ENCODE measurements at places on chromosomes 1 and 21.

DNA sequence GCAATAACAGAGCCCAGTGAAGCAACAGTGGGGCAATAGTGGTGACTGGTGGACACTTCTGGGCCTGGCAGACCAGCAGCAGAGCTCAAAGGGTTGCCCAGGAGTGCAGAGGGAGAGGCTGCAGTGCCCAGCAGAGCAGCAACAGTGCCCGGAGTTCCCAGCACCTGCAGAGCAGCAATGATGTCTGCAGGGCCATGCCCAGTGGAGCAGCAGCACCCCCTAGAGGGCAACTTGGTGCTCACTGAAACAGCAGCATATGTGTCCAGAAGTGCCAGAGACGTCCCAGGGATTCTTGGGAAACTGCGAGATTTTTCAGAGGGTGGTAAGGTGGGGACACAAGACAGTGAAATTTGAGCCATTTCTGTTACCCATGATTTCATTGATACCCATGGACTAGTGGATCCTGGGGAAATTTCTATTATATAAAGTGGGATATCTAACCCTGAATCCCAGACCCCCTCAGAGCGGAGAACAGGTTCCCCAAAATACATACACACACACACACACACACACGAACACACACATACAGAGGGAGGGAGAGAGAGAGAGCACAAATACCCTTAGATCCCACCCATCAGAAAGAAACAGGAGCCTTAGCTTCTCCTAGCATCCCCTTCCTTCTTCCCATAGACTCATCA, 156.9 kb upstream of the GJB5 start:
- peak; percentile 66 for DNase-seq

DNA sequence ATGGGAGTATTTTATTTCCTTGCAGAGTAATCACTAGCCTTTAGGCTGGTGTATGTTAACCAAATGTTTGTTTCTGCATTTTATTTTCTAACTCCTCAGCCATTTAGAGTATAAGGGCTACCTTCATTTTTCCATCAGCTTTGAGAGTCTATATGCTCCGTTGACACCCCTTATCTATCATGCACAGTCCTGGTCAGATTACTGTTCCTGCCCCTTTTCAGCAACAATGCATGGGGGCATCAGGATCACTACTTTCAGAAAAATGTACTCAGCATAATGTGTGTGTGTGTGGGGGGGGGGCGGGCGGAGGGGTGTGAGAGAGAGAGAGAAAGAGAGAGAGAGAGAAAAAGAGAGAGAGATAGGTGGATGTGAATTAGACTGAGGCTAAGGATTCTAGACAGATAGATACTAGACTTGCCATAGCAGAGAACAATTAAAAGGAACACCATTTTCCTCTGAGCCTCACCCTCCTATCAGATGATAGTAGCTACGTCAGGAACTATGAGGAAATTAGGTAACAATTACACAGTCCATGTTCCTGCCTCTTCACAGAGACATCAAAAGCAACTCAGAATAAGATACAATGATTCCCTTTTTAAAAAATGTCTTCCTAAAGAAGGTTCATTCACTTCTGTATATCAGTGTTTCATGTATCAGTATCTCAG, 40.8 kb downstream of the FCER1A start:
- DNase-seq: no peak

DNA sequence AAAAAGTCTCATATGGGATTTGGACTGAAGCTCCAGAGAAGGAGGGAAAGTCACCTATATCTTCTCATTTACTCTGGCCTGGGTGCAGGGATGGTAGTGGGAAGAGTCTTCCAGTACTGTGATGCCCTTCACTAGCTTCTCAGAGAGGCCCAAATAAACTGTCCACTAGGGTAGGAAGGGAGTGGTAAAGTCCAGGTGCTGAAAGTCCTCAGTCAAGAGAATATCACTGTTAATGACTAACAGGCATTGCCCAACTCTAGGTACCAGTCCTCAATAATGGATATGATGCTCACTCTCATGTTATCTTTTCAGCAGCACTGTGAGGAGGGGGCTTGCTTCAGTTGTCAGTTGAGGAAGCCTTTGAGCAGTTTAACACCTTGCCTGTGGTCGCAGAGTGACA, 64.0 kb downstream of the LHX8 start:
- DNase-seq: no peak

DNA sequence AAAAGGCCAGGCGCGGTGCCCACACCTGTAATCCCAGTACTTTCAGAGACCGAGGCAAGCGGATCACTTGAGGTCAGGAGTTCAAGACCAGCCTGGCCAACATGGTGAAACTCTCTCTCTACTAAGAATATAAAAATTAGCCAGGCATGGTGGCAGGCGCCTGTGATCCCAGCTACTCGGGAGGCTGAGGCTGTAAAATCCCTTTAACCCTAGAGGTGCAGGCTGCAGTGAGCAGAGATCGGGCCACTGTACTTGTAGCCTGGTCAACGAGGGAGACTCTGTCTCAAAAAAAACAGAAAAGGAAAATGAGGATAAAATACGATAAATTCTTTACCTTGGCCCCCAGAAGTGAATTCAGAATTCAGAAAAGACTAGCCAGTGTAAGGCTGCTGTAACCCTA, 1.6 kb downstream of the TMEM50B start:
- no peak for DNase-seq

- DNase-seq: no peak
Measured at GRCh38 chr1:60088620-60089155, 15.1 kb upstream of the C1orf87 start.

GRCh38 chr1:30253361-30253760, 470.0 kb downstream of the MATN1 start:
- DNase-seq: no peak

GRCh38 chr1:6245869-6246496, 2.0 kb downstream of the HES3 start:
- no peak for DNase-seq

DNA sequence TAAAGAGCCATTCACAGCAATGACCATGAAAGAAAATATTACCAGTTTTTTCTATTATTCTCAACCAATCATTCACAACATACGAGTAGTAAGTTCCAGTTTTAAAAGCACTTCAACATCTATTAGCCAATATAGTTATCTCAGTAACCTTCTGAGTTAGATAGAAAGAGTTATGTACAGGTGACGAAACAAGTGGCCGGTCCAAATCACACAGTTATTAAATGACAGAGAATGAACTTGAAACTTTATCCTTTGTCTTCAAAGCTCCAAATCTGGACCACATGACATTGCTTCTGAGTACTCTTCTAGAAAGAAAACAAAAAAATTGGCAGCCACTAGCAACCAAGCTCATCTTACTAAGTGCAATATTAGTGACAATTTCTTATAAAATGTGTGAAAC, 393.8 kb downstream of the OMA1 start:
- no peak for DNase-seq

- DNase-seq: no peak
Measured at GRCh38 chr1:206834711-206835110, 30.7 kb upstream of the IL20 start.

GRCh38 chr1:26833432-26834405, 7.2 kb downstream of the ZDHHC18 start:
- no peak for DNase-seq

GRCh38 chr21:31520561-31521098, 138.9 kb upstream of the SOD1 start:
- DNase-seq: peak; percentile 70

DNA sequence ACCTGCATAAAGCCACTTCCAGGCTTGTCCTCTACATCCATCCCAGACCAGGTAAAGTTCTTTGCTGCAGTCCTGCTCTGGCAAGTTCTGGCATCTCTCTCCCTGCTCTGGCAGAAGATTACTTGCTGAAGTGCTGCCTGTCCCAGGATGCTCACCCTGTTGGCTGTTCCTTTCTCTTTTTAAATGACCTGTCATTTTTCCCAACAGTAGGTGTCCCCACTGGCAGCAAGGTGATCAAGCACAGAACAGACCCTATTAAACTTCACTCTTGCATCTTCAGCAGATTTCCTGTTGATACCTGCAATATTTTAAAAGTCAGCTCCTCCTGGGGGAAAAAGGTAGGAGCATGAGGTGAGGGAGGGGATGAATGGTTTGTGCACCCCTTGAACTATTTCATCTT, 332.6 kb downstream of the PBX1 start:
- DNase-seq: no peak

DNA sequence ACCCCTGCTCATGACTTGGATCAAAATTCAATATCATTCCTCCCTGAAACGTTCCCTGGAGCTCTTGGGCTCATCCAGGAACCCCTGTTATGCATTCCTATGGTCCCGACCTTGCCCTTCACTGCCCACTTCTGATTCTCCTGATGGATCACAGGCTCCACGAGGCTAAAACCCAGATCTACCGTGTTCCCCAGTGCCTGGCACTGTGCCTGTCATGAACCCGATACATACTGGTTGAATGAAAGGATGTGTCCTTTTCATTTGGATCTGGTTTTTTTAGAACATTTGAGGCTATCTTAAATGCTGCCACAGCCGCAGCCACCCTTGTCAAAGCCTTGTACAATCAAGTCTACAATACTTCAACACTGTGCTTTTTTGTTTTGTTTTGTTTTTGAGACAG, 22.2 kb upstream of the OPRD1 start:
- no peak for DNase-seq

DNA sequence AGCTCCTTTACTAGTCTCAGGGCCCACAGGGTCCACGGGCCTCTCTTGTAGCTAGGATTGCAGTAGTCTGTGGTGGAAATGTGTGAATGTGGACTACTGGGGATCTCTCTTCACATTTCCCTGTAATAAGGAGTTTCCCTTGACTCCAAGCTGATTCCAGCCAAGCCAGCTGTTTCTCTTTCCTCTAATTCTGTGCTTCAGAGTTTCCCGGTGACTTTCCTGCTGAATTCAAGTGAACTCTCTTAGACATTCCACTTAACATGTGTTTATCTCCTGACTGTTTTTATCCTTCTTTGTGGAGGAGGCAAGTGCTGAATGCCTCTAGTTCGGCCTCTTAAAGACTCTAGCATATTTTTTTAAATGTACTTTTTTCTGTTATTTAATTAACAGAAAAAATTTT, 354.0 kb upstream of the RGS18 start:
- no peak for DNase-seq

DNA sequence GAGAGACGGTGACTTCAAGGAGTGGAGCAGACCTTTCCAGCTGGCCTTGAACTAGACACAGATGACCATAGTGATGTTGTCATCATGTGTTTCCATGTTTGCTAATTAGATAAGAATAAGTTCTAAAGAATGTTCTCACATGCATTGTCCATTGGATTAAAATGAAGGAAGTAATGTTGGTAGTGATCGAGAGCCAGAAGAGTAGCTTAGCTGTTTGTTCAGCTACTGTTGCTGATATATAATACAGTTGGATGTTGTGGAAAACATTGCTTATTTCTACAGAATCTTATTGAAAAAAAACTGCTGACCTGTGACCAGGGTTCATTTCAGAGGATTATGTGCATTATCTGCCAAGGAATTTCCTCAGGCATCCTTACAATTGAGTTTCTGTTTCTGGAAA, 249.1 kb upstream of the POGK start:
- no peak for DNase-seq

DNA sequence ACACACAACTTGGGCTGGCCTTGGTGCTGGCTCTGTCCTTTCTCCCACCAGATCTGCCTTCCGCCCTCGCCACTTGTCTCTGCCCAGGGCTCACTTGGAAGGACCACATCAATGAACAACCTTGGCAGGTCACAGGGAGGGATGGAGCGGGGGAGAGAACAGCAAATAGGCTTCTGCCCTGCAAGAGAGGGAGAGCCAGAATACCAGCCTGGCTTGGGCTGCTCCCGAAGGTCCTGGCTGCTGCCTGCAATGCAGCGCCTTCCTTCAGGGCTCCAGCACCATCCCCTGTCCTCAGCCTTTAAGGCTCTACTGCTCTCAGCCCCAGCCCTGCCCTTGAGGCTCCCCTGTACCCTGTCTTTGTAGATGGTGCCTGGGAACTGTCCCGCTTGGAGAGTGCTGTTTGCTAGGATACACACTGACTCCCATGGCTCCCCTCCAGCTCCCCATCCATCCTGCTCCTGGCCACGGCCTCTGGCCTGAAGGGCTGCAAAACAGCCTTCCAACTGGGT, 43.8 kb downstream of the HIVEP3 start:
- no peak for DNase-seq

DNA sequence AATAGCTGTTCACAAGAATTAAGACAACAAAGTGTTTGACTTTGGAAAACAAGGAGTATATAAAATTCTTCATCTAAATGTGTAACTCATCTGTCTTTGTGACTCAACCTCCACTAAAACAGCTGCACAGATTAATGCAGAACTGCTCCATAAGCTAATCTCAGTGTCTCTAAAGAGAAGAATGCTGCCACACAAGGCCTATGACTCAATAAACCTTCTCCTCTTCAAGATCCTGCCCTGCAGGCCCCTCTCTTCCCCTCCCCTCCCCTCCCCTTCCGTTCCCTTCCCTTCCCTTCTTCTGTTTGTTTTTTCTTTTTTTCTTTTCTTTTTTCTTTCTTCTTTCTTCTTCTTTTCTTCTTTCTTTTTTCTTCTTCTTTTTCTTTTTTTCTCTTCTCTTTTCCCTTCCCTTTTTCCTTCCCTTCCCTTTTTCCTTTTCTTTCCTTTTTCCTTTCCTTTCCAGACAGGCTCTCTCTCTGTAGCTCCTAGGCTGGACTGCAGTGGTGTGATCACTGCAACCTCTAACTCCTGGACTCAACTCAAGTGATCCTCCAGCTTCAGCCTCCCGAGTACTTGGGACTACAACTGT, 1052.8 kb downstream of the BRINP3 start:
- no peak for DNase-seq

- no peak for DNase-seq
Measured at GRCh38 chr1:92095874-92096273, 15.7 kb downstream of the BTBD8 start.

DNA sequence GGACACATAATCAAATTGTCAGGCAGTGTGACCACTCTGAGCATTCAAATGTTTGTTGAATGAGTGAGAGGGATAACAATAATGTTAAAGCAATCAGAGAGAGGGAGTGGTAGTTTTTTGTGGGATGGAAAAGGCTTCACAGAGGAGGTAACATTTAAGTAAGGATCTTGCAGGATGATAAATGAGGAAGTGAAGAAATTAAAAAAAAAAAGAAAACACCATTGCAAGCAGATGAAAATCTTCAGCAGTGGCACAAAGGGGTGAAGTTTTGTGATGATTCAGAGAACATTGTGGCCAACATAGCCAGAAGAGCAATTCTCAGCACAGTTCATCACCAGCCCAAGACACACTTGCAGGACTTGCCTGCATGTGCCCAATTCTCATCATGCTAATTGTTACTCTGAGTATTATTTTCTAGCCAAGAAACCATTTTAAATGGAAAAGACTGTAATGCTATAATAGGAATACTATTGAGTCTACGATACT, 35.0 kb downstream of the OVGP1 start:
- no peak for DNase-seq

DNA sequence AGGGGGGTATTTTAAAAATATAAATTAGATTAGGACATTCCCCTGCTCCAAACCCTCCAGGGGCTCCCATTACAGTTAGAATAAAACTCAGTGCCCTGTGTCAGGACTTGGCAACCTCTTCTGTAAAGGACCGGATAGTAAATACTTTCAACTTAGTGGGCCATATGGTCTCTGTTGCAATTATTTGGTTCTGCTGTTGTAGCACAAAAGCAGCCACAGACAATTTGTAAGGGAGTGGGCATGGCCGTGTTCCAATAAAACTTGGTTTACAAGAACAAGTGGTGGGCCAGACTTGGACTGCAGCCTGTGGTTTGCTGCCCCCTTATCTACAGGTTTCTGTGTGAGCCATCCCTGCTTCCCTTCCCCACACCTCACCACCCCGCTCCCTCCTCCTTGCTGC, 92.0 kb downstream of the ACTL8 start:
- no peak for DNase-seq

GRCh38 chr1:50417946-50418599, 5.2 kb downstream of the DMRTA2 start:
- no peak for DNase-seq

Data from renal pelvis (tissue), 12 donors.